Activated CD8-positive, alpha-beta memory T cell treated with anti-CD3 and anti-CD28 coated beads, Interleukin-2, amount 10 ng/mL, durations not matched to agents 7 days and 5 days (primary cell): ENCODE measurements at places on chromosomes 3 and 15. TPM values are rescaled to one million over a fixed set of nuclear protein-coding genes. Genes with fewer than 3 reads are reported as not detected.

CIDEC gene
- not detected for total RNA-seq

DNA sequence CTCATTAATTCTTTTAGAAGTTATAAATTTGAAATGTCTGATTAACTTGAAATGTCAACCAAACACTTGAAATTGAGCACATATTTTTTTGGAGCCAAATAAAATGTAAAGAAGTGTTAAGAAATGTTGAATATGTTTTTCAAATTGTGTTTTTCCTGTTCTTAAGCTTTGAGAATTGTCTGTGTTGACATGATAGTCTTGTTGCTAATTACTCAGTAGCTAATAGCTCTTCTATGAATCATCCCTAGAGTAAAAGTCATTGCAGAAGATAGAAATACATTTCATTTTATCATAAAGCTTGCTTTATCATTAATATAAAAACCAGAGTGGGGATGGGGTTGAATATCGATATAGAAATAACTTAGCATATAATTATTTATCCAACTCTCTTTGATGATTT is 41.9 kb upstream of the ABHD10 start:
- no peak overlapping the region for H3K4me3 ChIP-seq
- peaks cover 1% of the 10 kb centered on the region for H3K4me1 ChIP-seq
- H3K36me3 ChIP-seq, result peaks cover 1% of the 10 kb centered on the region
- H3K27ac ChIP-seq, result no peak overlapping the region
- no peaks in the 10 kb centered on the region for H3K27me3 ChIP-seq
- DNase-seq, result no peak

DNA sequence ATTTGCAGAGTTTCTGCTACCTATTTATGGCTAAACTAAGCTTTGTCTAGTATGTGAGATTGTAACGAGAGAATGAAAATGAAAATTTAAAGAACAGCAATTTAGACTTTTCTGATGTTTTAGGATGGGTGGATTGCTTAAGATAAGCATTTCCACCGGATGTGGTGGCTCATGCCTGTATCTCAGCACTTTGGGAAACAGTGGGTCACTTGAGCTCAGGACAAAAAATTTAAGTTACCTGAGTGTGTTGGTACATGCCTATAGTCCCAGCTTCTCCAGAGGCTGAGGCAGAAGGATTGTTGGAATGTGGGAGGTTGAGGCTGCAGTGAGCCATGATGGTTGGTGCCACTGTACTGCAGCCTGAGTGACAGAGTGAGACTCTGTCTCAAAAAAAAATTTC is 3.3 kb downstream of the PPP4R2 start:
- H3K36me3 ChIP-seq, result peaks cover 51% of the 10 kb centered on the region
- peaks cover 53% of the 10 kb centered on the region for H3K4me1 ChIP-seq
- H3K27ac ChIP-seq, result peak overlapping the region; percentile 77
- no peaks in the 10 kb centered on the region for H3K27me3 ChIP-seq
- H3K4me3 ChIP-seq, result peak overlapping the region; percentile 87

DNA sequence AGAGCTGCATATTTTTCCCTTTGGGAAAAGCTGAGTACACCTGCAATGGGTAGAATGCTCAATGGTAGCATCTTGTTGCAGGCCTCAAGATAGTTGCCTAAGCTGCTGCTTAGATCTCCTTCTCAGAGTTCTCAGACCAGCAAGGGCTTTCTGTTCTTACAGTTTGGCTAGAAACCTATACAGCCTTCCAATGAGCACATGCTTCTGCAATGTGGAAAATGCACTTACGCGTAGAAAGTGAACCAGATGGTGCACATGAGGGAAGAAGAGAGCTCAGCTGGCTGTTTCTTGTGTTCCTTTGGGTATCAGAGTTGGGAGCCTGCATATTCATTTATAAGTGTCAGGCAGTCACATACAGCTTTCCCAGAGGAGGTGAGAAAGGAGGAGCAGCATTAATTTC is 136.4 kb downstream of the B3GALNT1 start:
- no peak for DNase-seq
- H3K27me3 ChIP-seq, result no peaks in the 10 kb centered on the region
- peaks cover 9% of the 10 kb centered on the region for H3K4me1 ChIP-seq
- peaks cover 2% of the 10 kb centered on the region for H3K36me3 ChIP-seq
- no peak overlapping the region for H3K4me3 ChIP-seq

DNA sequence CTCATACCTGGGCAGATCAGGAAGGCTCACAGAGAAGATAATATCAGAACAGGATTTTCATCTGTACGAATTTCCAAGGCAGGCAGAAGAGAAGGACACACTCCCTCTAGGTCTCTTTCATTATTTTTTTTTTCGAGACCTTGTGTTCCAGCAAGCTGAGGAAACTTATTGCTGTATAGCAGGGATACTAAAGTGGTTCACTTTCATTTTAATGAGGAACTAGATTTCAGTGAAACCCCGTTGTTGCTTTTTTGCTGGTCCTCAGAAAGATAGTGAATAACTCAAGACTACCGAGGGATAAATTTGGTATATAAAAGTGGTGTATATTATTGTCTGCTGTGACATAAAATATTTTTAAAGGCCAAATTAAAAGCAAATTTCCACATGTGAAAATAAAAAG is 24.6 kb downstream of the MEIS2 start:
- no peaks in the 10 kb centered on the region for H3K27me3 ChIP-seq
- H3K36me3 ChIP-seq, result no peaks in the 10 kb centered on the region
- DNase-seq, result no peak

GRCh38 chr15:95609096-95609495 is 721.4 kb upstream of the NR2F2 start:
- no peaks in the 10 kb centered on the region for H3K36me3 ChIP-seq
- no peak overlapping the region for H3K27ac ChIP-seq
- H3K27me3 ChIP-seq, result no peaks in the 10 kb centered on the region
- no peak overlapping the region for H3K4me3 ChIP-seq
- H3K4me1 ChIP-seq, result no peaks in the 10 kb centered on the region
- DNase-seq, result no peak

- no peaks in the 10 kb centered on the region for H3K4me1 ChIP-seq
- no peaks in the 10 kb centered on the region for H3K27me3 ChIP-seq
- H3K27ac ChIP-seq, result no peak overlapping the region
- H3K36me3 ChIP-seq, result no peaks in the 10 kb centered on the region
These were observed 783.0 kb upstream of the ARPP21 start for GRCh38 chr3:34856081-34856947.

NUSAP1 gene
- 234 TPM for total RNA-seq

DNA sequence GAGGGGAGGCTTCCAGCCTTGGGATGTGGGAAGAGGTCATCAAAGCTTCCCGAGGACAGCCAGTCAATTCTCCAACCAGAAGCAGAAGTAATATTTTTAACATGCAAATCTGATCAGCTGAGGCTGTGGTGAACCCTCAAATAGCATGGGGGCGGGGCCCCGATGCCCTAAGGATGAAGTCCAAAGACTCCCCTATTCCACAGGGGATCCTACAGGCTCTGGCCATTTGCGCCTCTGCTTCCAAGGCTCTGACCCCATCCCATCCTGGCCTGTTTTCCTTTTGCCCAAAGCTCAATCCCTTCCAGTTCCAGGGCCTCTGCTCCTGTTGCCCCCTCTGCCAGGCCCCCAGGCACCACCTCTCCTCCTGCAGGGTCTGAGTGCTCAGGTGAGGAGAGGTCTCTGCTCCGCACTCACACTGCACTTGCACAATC is 6.7 kb upstream of the CSK start:
- peaks cover 58% of the 10 kb centered on the region for H3K4me1 ChIP-seq
- no peak overlapping the region for H3K27ac ChIP-seq
- peaks cover 1% of the 10 kb centered on the region for H3K27me3 ChIP-seq

DNA sequence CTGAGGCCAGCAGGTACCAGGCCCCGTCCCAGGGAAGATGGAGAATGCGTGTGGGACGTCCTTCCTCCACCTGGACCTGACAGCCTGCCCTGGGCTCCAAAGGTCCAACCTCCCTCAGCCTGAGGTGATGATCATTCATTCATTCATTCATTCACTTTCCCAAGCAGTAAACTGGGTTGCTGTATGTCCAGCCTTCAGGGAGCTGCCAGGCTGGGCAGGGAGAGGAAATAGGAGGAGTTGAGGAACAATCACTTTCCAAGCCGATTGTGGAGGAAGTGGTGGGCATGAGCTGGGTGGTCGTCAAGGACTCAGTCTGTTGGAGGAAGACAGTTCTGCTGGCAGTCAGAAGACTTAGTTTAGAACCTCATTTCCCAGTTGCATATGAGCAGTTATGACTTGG is 10.2 kb upstream of the CCDC33 start:
- no peaks in the 10 kb centered on the region for H3K36me3 ChIP-seq
- no peak for DNase-seq
- H3K4me3 ChIP-seq, result no peak overlapping the region

PLA2G4E gene
- 0.05 TPM for total RNA-seq

DNA sequence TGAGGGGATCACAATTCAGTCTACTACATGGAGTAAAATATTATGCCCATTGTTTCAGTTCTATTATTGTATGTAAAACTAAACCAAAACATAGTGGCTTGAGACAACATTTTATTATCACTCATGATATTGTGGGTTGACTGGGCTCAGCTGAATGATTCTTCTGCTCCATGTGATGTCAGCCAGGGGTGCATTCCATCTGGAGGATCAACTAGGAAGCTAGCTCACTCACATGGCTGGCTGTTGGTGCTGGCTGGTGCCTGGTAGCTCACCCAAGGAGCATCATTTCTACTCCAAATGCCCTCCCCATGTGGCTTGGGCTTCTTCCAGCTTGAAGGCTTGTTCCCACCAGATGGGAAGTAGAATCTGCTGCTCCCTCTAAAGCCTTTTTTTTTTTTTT is 51.8 kb upstream of the CLRN1 start:
- peaks cover 13% of the 10 kb centered on the region for H3K27me3 ChIP-seq
- no peaks in the 10 kb centered on the region for H3K36me3 ChIP-seq
- H3K27ac ChIP-seq, result no peak overlapping the region
- H3K4me3 ChIP-seq, result no peak overlapping the region
- no peaks in the 10 kb centered on the region for H3K4me1 ChIP-seq

DNA sequence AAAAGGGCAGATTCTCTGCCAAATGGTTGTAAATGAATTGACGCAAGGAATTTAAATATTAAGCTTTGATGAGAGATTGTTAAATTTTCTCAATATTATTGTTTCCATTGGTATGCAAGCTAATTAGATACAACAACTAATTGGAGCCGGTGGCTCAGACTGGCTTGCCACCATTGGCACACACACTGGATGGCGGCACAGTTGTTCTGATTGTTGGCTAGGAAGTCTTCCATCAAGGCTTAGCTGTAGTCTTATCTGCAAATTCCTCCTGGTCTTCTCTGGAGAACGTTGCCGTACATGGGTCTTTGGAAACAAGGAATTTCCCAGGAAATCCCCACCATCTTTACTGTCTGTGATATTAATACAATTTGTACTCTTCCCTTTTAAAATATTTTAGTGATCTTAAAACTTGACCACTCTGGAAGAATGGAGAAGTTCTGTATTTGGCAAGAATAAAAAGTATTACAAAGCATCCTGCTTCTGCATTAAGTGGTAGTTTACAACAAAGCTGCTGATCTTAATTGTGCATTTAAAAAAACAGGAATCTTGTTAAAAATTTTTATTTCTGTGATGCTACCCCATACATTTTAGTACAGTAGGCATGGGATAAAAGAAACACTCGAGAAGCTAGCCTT is 126.5 kb downstream of the UBE2E2 start:
- no peaks in the 10 kb centered on the region for H3K4me1 ChIP-seq
- H3K27ac ChIP-seq, result no peak overlapping the region
- no peaks in the 10 kb centered on the region for H3K36me3 ChIP-seq
- DNase-seq, result no peak
- no peaks in the 10 kb centered on the region for H3K27me3 ChIP-seq
- no peak overlapping the region for H3K4me3 ChIP-seq

MTMR10 gene
- total RNA-seq, result 21.4 TPM

DNA sequence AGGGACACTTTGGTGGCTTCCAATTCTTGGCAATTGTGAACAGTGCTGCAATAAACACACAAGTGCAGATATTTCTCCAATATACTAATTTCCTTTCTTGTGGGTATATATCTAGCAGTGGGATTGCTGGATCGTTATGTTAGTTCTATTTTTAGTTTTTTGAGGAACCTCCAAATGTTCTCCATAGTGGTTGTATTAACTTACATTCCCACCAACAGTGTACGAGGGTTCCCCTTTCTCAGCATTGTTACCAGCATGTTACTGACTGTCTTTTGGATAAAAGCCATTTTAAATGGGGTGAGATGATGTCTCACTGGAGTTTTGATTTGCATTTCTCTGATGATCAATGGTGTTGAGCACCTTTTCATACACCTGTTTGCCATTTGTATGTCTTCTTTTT is 92.8 kb downstream of the DAPK2 start:
- DNase-seq, result no peak
- H3K4me1 ChIP-seq, result peaks cover 9% of the 10 kb centered on the region
- H3K36me3 ChIP-seq, result peaks cover 19% of the 10 kb centered on the region
- H3K4me3 ChIP-seq, result no peak overlapping the region
- peaks cover 3% of the 10 kb centered on the region for H3K27me3 ChIP-seq
- H3K27ac ChIP-seq, result no peak overlapping the region

DNA sequence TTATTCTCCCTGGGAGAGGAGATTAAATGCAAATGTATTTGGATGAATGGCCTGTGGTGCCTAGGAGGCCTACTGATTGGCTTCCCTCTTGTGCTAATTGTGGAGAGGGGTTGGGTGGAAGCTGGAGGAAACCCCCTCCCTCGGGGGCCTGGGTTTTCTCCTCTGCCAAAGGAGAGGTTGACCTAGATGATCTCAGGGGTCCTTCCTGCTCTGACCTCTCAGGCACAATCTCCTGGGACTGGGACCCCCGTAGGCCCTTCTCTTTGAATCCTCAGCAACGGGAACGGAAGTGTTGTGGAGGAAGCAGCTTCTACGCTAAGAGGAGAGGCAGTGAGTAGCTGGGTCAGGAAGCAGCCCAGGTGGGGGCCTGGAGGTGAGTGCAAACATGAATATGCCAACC is 40.5 kb upstream of the MAGEF1 start:
- no peak overlapping the region for H3K4me3 ChIP-seq
- peaks cover 4% of the 10 kb centered on the region for H3K27me3 ChIP-seq
- no peaks in the 10 kb centered on the region for H3K36me3 ChIP-seq
- H3K4me1 ChIP-seq, result peaks cover 14% of the 10 kb centered on the region
- no peak overlapping the region for H3K27ac ChIP-seq

A4GNT gene
- total RNA-seq, result not detected

CPLX3 gene
- not detected for total RNA-seq

DNA sequence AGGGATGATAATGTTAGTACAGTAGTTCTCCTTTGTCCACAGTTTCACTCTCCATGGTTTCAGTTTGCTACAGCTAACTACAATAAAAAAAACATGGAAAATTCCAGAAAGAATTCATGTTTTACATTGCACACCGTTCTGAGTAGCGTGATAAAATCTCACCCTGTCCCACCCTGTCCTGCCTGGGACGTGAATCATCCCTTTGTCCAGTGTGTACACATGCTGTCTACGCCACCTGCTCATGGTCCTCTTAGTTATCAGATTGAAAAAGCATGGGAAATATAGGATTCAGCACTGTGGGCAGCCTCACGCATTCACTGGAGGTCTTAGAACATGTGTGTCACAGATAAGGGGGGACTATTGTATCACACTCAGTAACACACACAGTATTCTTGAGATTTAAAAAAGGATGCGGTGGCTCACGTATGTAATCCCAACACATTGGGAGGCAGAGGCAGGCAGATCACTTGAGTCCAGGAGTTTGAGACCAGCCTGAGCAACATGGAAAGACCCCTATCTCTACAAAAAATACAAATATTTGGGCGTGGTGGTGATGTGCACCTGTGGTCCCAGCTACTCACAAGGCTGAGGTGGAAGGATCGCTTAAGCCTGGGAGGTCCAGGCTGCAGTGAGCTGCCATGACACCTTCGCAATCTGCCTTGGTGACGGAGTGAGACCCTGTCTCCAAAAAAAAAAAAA is 8.7 kb upstream of the FLNB start:
- no peak for DNase-seq
- no peak overlapping the region for H3K4me3 ChIP-seq
- H3K27me3 ChIP-seq, result no peaks in the 10 kb centered on the region

GRCh38 chr3:155227141-155227540 is 66.3 kb downstream of the STRIT1 start:
- no peaks in the 10 kb centered on the region for H3K36me3 ChIP-seq
- H3K4me3 ChIP-seq, result no peak overlapping the region
- no peaks in the 10 kb centered on the region for H3K27me3 ChIP-seq
- H3K4me1 ChIP-seq, result no peaks in the 10 kb centered on the region
- DNase-seq, result no peak

DNASE1L3 gene
- total RNA-seq, result not detected
